Astrocyte (in vitro differentiated cells and primary cell): ENCODE measurements at places on chromosomes 4 and X. TPM values are rescaled to one million over a fixed set of nuclear protein-coding genes. Genes with fewer than 3 reads are reported as not detected.

RGN gene
- total RNA-seq: not detected in 2 replicates

PLA2G12A gene
- total RNA-seq: 17.8 and 22.5 TPM in 2 replicates

ARHGAP6 gene
- 0.22 and 0.30 TPM in 2 replicates for total RNA-seq

CENPE gene
- total RNA-seq: 3.7 and 5.6 TPM in 2 replicates

STAG2 gene
- total RNA-seq: 51.2 and 51.5 TPM in 2 replicates

ANAPC10 gene
- 19.5 and 21.0 TPM in 2 replicates for total RNA-seq

LRP2BP gene
- total RNA-seq: 0.26 and 0.27 TPM in 2 replicates
